Left colon (tissue), 2 donors: ENCODE measurements at places on chromosomes 7 and 10. TPM values are rescaled to one million over a fixed set of nuclear protein-coding genes. Genes with fewer than 3 reads are reported as not detected.

The TMEM176A gene
- total RNA-seq, result 118 TPM

The NUDT5 gene
- 33.9 TPM for total RNA-seq

DNA sequence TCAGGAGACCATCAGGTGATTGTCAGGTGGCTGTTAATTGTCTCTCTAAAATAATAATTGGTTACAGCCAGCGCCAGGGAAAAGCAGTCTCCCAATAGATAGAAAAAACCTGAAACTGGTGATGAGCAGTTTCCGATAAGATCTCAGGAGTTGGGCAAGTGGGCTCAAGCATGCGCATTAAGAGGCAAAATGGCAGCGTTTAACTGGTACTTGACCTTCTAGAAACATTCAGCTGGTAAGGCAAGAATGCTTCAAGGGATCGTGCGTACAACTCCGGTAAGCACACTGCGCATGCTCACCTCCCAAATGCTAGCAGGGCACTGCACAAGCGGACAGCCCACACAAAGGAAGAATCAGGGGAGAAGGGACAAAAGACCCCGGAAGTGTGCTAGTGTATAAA lies 48.5 kb downstream of the BLNK start:
- no peak for DNase-seq

- no peak for DNase-seq
Measured at GRCh38 chr10:15141136-15142054, 27.1 kb downstream of the NMT2 start.

GRCh38 chr7:151372612-151373265 lies 31.1 kb downstream of the NUB1 start:
- DNase-seq, result no peak

DNA sequence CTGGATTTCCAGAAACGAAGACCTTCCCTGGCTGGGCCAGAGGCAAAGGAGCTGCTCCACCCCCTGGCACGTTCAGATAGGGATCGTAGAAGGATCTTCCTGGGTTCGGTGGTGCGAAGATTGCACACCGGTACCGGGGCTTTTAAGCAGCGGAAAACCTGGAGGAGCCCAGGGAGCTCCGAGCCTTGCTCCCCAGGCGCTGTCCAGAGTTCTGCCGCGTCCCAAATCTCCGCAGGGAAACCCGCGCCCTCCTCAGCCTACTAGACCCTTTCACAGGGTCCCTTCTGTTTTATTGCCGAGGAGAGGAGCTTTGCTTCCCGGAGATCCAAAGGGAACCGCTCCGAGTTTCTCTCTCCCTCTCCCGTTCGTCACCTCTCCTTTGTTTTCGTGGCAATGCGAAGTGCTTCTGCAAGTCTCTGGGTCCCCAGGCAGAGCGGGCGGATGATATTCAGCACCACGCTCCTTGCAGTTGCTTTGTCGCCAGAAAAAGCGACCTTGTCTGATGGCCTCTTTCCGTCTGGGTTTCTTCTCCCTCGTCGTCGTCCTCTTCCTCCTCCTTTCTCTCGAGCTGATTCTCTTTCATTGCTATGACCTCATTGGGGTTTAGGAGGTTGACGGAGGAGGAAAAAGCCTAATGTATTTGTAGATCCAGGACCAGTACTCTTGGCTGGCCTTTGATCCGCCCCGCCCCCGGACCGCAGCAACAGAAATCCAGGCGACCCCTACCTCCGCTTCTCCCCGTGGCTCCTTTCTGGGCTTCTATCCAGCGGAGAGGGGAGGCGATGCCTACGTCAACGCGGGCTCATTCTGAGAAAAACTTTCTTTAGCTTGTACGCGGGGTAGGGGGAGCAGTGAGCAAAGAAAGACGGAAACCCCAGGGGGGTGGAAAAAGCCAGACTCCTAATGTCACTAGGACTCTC lies at the start of gene TMEM196:
Gene TMEM196 (minus strand): TSS at position 777 of the 920 bp plus-strand sequence. CDS start 921 bp downstream, outside the sequence.
- no peak for DNase-seq

DNA sequence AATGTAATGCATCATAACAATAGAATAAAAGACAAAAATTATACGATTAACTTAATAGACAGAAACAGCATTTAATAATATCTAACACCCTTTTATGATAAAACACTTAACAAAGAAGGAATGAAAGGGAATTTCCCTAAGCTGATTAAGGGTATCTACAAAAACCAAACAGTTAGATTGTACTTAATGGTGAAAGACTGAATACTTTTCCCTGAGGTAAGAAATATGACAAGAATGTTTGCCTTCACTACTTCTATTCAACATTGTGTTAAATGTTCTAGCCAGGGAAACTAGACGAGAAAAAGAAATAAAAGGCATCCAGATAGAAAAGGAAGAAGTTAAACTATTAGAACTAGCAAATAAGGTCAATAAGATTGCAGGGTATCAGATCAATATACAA lies 276.9 kb downstream of the BAMBI start:
- no peak for DNase-seq

DNA sequence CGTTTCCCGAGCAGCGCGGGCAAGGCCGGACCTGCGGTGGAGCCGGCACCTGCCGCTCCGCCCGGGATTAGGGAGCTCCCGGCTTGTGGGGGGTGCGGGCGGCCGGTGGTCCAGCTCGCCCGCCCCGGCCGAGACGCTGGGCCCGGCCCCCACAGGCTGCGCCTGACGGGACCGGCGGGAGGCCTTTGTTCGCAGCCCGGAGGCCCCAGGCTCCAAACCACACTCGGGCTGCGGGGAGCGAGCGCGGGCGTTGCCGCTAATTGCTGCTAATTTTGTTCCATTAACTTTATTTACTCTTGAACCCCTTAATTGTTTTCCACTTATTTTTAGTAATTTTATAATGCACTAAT lies 9.6 kb downstream of the UNCX start:
- DNase-seq, result no peak

DNA sequence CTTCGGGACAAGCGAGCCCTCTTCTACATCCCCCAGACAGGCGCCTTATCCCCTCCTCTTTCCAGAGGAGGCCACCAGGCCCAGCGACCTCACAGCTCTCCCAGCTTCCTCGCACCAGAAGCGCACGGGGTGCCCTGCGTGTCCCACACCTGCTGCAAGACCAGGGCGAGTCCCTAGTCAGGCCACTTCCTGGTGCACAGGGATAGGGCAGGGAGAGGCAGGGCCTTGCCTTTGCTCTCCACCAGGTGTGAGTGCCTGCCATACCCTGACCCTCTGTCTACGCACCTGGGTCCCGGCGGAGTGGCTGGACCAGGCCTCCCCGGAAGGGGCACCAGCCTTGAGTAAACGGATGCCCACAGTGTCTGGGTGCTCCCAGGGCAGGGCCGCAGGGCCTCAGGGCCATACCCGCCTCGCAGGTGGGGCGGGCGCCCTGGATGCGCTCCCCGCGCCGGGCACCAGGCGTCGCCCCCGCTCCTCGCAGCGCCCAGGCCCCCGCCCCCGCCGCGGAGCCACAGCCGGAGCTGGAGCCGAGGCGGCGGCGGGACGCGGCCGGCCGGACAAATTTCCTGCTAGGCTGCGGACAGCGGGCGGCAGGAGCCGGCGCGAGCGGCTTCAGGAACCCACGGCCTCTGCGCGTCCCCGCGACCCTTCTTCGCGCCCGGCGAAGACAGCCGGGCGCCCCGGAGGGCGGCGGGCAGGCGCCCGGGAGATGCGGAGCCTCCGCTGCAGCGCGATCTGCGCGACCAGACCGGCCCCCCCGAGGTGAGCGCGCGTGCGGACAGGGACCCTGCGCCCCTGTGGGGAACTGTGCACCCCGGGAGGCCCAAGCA lies at the start of gene PTPRE:
Gene PTPRE (plus strand): TSS at position 556 of the 830 bp plus-strand sequence. CDS start 133,779 bp downstream, outside the sequence.
- DNase-seq, result peak; percentile 83

The C1QL3 gene
- 0.12 TPM for total RNA-seq

The SPAG6 gene
- not detected for total RNA-seq

DNA sequence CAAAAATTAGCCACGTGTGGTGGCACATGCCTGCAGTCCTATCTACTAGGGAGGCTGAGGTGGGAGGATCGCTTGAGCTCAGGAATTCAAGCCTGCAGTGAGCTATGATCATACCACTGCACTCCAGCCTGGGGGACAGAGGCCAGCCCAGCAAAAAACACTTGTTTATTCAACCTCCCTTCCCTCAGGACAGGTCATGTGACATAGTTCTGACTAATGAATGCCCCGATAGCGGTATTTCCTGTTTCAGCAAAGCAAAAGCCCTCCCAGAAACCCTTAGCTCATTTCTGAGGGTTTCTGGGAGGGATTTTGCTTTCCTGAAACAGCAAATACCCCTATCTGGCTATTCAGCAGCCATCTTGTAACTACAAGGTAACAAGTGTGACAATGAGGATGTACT lies 157.1 kb downstream of the GATA3 start:
- DNase-seq, result no peak

The STEAP1B gene
- total RNA-seq, result not detected

DNA sequence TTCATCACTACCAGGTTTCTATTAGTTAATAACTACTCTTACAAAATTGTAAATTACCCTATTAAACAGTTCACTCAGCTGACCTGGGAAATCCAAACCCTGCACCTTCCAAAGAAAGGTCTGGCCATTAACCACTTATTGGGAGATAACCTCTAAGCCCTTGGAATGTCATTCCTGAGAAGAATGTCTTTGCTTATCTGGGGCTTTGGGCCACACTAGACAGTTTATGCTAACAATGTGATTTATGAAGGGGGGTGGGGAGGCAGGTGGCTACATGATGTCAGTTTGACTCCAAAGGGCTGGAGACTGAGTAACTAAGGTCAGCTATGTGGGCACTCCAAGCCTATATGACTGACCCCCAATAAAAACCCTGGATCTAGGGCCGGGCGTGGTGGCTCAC lies 50.7 kb downstream of the AKR1D1 start:
- no peak for DNase-seq

DNA sequence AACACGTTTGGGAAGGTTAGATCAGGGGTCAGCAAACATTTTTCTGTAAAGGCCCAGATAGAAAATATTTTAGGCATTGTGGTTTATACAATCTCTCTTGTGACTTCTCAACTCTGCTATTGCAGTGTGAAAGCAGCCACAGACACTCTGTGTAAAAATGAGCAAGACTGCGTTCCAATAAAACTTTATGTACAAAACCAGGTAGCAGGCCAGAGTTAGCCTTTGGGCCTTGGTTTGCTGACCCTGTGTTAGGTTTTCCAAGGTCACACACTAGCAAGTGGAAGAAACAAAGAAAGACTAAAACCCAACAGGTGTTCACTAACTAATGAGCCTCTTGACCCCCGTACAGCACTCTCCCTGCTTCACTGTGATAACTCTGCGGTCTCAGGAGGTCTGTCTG lies 14.9 kb upstream of the PAXIP1 start:
- no peak for DNase-seq
